ENCODE measurements at places on chromosomes 2 and 18. TPM values are rescaled to one million over a fixed set of nuclear protein-coding genes. Genes with fewer than 3 reads are reported as not detected.

PTPRM gene
- total RNA-seq = 179 TPM

RFTN2 gene
- total RNA-seq = 8.6 TPM

NAT8 gene
- not detected for total RNA-seq

FZD7 gene
- total RNA-seq = 10.7 TPM

REG1B gene
- total RNA-seq = not detected

XIRP2 gene
- total RNA-seq = not detected

TXNDC2 gene
- not detected for total RNA-seq

LRRC30 gene
- not detected for total RNA-seq

SLC30A3 gene
- total RNA-seq = 0.98 TPM

GCC2 gene
- total RNA-seq = 53.6 TPM

UBE2E3 gene
- total RNA-seq = 108 TPM

RNF152 gene
- 28.7 TPM for total RNA-seq

SPOPL gene
- total RNA-seq = 18.0 TPM

HOXD1 gene
- total RNA-seq = 0.40 TPM

MYL1 gene
- not detected for total RNA-seq

IL18R1 gene
- total RNA-seq = 3.9 TPM

DLGAP1 gene
- 2.7 TPM for total RNA-seq

TCF23 gene
- 0.13 TPM for total RNA-seq

TMEM18 gene
- total RNA-seq = 29.7 TPM

ARHGAP25 gene
- 4.5 TPM for total RNA-seq

TTC27 gene
- 25.4 TPM for total RNA-seq

KRTCAP3 gene
- 40.1 TPM for total RNA-seq

Measured in thyroid gland (tissue), 4 donors.